Pons (tissue), 1 donor: ENCODE measurements at places on chromosomes 3 and 15.
A peak's percentile ranks its signal among the peaks of the same experiment; 100 is the strongest.

DNA sequence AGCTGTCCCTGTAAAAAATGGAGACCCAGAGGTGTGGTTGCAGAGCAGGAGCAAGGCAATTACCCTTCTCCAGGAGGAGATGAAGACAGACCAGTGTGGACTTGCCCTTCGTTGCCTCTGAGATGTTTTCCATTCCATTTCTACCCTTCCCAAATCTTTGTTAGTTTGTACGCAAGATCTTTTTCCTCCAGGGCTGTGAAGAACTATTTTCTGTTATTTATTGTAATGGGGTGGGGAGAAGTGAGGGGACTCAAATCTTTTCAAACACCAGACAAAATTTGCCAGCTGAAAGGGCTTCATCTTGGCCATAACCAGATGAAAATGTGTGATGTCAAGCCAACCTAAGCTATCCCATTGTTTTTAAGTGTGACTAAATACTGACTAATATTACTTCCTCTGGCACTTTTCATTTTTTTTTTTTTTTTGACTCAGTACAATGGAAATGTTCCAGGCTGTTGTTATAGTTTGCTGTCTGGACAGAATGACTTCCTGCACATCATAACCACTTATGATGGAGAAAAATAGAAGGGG is 271.3 kb upstream of the TPRG1 start:
- DNase-seq: peak; percentile 6

GRCh38 chr15:100244796-100245486 is 96.8 kb downstream of the ADAMTS17 start:
- no peak for DNase-seq

DNA sequence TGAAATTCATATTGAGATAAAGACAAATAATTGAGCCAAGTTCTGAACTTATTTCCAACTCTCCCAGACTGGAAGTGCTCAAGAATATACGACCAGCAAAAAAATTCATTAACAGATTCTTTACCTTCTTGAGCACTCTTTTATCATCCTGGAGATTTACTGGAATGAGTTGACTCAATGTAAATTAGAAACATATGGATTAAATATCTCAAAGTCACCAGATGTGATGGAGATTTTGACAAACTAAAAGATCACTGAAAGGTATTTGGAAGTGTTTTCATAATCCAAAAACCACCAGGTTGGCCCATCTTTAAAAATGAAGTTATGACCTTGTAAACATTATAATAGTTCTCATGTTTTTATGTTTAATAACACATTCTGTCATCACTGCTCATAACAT is 433.2 kb upstream of the RASGRP1 start:
- no peak for DNase-seq

GRCh38 chr15:70562906-70563305 is 200.5 kb downstream of the UACA start:
- DNase-seq: no peak

- DNase-seq: no peak
Observed at GRCh38 chr15:35583863-35584528, 38.0 kb upstream of the DPH6 start.

- DNase-seq: no peak
Observed at GRCh38 chr15:91473894-91474545, 374.0 kb downstream of the SV2B start.

DNA sequence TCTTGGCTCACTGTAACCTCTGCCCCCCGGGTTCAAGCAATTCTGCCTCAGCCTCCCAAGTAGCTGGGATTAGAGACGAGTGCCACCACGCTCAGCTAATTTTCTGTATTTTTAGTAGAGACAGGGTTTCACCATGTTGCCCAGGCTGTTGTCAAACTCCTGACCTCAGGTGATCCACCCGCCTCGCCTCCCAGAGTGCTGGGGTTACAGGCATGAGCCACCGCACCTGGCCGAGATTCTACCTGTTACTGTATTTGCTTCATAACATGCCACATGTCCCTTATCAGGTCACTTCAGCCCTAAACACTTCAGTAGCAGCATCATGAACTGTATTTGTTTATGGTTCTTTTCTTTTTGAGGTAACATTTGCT is 7.5 kb upstream of the LCTL start:
- DNase-seq: no peak

- no peak for DNase-seq
Observed at GRCh38 chr3:15521573-15521965, at the start of gene COLQ. COLQ (minus strand) TSS chr3:15521706; CDS start chr3:15521625, 81 bp downstream.

GRCh38 chr3:116112696-116113095 is 332.6 kb downstream of the LSAMP start:
- DNase-seq: no peak

- no peak for DNase-seq
Observed at GRCh38 chr3:160257606-160258005, 32.4 kb downstream of the C3orf80 start.

DNA sequence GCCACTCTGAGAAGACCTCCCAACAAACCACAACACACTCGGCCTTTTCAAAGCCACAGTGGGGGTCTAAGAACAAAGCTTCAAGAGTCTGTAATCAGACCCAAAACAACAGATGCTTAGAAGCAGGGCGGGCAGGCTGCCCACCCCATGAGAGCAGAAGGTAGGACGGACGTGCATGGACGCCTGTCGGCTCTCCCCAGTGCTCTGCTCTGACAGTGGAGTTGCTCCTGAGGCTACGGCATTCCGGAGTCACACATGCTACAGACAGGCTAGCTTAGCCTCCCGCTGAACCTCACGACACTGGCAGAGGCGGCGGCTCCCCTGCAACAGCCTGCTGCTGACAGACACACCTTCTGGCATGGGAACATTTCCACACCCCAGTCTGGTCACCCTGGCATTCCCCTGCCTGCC is 33.5 kb downstream of the SLCO2A1 start:
- no peak for DNase-seq

- DNase-seq: no peak
Observed at GRCh38 chr15:84816694-84817465, at the start of gene ALPK3. ALPK3 (plus strand) TSS chr15:84817356; CDS start chr15:84817453, 97 bp downstream.

DNA sequence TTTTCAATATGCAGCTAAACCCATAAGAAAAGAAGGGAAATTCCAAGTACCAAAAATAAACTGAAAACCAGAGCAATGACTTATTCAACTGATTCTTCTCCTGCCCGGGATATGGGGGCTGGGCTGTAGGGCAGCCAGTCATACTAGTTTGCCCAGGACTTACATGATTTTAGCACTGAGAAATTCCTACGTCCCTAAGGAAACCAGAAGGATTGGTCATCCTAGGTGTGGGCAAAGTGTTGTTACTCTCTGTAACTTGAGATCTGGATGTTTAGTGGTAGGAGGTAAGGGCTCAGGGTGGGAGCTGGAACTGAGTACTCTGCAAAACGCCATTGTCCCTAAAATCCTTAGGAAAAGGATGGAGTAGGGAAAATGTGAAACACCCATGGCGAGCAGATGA is 1.2 kb upstream of the DAZL start:
- no peak for DNase-seq

- no peak for DNase-seq
Observed at GRCh38 chr15:90709278-90709677, 7.9 kb upstream of the BLM start.

DNA sequence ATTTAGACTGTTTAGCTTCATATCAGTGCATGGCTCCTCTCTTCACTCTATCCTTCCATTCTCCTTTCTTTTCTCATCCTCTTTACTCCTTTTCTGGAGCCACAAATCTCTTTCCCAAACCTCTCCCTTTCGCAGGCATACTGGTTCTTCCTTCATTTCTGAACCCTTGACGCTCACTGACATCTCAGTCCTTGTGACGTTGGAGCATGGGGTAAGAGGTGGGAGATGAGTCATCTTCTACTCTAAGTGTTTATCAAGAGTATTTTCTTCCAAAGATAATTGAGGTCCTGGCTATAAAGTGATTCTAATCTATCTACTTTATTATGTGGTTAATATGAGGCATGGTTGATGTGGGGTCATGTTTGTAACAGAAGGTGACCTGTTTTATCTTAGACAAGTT is 414.2 kb downstream of the AGBL1 start:
- DNase-seq: no peak

GRCh38 chr3:100915706-100916495 is 77.3 kb downstream of the ABI3BP start:
- no peak for DNase-seq

DNA sequence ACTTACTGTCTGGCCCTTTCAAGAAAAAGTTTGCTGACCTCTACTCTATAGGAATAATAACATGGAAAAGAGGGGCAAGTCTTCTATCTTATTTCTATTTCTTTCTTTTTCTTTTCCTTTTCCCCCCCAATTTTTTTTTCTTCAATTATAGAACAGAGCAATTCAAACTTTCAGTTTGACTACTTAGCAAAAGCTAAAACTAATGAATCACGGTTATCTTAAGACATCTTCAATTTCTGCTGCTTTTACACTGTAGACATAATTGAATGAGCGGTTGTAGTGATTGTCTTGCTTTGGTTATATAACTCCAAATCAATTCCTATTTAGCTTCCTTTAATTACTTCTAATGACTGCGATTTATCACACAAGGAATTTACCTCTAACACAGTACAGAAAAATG is 74.3 kb upstream of the P2RY1 start:
- no peak for DNase-seq

DNA sequence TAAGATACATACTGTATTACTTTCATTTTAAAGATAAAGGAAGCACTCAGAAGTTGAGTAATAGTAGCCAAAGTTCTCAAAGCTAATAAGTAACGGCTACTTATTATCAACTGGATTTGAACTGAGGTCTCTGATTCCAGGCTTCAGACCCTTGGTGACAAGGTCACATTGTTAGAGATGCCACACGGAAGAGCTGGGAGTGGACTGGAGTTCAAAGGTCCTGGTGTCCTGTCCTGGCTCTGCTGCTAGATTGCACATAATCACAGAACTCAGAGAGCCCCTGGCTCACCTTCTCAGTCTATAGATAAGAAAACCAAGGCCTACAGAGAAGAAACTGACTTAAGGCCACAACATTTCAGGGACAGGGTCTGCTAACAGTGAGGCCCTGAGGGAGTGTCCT is 75.3 kb downstream of the MYLK start:
- DNase-seq: no peak

GRCh38 chr3:139173372-139174108 is 128.8 kb upstream of the PRR23C start:
- peak; percentile 90 for DNase-seq

DNA sequence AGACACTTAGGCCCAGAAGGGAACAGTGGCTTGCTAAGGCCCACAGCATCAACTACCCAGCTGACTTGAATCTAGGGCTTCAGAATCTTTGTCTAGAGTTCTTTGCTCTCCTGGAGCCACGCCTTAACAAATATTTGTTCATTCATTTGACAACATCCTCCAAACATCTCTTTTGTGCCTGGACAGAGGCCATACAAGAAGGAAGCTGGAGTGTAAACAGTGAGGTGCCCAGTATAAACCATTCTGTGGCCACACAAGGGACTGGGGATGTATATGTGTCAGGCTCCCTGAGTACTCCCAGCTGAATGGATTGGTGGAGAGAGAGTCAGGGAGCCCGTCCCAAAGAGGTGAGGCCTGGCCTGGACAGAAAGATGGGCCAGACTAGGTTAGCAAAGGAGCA is 3.4 kb downstream of the CIB2 start:
- DNase-seq: no peak

DNA sequence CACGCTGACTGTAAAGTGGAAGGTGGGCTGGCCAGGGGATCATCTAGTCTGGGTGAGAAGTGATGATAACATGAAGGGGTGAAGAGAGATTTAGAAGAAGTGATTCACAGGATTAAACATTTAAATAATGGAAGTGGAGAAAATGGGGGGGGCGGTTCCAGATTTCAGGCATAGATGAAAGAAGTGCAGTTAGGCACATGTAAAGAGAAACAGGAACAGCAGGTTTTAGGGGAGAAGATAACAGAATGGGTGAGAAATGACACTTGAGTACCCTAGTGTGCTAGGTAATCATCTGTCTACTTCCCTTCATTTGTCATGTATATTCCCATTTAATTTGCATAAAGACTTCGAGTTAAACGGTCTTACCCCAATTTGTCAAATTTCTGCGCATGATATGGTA is 15.3 kb downstream of the B3GNT5 start:
- no peak for DNase-seq

DNA sequence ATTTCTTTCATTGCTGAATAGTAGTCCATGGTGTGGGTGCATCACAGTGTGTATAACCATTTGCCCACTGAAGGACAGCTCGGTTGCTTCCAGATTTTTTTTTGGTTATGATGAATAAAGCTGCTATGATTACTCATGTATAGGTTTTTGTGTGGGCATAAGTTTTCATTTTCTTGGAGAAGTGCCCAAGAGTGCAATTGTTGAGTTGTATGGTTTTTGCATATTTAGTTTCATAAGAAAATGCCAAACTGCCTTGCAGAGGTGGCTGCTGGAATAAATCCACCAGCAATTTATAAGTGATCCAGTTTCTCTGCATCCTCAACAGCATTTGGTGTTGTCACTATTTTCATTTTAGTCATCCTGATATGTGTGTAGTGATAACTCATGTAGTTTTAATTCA is 8.4 kb upstream of the SPESP1 start:
- DNase-seq: no peak

- no peak for DNase-seq
Observed at GRCh38 chr3:32946973-32947788, 4.3 kb upstream of the CCR4 start.

- no peak for DNase-seq
Observed at GRCh38 chr3:86990734-86991481, at the start of gene VGLL3. VGLL3 (minus strand) TSS chr3:86991149; CDS start chr3:86990743, 406 bp downstream.

- no peak for DNase-seq
Observed at GRCh38 chr3:156201411-156202405, 81.3 kb downstream of the KCNAB1 start.

GRCh38 chr15:65383456-65383855 is 5.7 kb upstream of the IGDCC3 start:
- DNase-seq: no peak

- no peak for DNase-seq
Observed at GRCh38 chr15:69117431-69117871, 43.0 kb upstream of the GLCE start.

DNA sequence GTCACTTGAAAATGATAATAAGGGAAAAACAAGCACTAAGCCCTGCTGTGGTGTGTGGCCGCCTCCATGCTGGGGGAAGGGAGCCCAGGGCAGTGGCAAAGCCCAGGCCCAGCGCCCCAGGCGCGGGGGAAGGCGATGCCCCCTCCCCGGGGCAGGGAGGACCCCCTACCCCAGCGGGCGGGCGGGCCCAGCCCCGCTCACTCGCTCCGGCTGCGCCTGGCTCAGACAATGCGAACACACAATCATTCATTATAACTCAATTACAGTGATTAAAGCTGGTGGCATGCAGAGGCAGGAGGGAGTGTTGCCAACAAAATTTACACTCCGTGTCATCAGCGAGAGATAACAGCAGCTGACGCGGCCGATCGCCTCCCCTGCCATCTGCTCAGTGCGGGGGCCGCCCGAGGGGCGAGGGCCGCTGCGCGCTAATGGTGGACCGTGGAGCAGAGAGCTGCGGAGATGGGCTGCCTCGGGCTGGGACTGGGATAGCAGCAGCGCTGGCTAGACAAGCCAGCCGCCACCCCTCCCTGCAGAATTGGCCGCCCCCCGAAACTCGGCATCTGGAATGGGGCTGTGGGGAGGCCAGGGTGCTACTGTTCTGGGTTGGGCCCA is 64.1 kb downstream of the TLE3 start:
- DNase-seq: peak; percentile 51

DNA sequence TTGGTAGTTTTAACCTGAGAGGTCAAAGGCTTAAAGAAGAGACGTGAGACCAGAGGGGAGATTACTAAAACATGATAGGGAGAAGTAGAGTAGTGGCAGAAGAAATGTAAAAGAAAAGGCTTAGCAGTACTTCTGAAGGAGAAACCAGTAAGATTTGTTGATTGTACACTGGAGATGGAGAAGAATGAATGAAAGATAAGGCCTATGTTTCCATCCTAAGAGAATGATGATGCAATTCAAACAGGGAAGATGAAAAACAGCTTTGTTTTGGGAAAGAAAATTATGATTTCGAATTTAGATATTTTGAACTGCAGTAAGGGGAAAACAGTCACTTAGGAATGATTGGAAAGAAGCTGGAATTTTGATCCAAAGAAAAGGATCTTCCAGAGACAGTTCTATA is 97.4 kb upstream of the PLXND1 start:
- no peak for DNase-seq
